Progenitor cell of endocrine pancreas (in vitro differentiated cells): ENCODE measurements at places on chromosomes 4 and X. TPM values are rescaled to one million over a fixed set of nuclear protein-coding genes. Genes with fewer than 3 reads are reported as not detected.

- DNase-seq = no peak
Observed at GRCh38 chr4:114924311-114924710, 189.1 kb downstream of the NDST4 start.

DNA sequence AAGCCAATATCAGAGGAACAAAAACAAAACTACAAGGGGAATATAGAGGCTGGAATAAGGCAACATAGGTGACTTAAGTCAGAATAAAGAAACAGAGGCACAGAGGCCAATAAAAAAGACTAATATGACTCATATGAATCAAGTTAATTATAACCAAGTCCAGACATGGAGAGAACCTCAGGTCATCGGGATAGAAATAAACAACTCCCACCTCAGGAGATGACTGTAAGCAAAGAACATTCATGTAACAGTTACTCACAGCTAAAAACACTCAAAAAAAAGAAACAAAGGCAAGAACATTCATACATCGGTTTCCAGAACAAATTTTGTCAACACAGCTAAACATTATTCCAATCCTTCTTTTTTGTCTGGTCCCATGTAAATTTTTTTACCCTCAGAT is 60.3 kb upstream of the RXFP1 start:
- no peak for DNase-seq

GRCh38 chrX:47523713-47524166 is 37.3 kb upstream of the ARAF start:
- no peak for DNase-seq

GRCh38 chr4:101347267-101347556 is at the start of gene PPP3CA:
TSS of gene PPP3CA (minus strand) at chr4:101347526.
- no peak for DNase-seq

The AFF1 gene
- total RNA-seq = 86.0 and 89.3 TPM in 2 replicates

The EDA2R gene
- total RNA-seq = 4.2 and 6.6 TPM in 2 replicates
